ENCODE measurements at places on chromosomes 11 and 22.

DNA sequence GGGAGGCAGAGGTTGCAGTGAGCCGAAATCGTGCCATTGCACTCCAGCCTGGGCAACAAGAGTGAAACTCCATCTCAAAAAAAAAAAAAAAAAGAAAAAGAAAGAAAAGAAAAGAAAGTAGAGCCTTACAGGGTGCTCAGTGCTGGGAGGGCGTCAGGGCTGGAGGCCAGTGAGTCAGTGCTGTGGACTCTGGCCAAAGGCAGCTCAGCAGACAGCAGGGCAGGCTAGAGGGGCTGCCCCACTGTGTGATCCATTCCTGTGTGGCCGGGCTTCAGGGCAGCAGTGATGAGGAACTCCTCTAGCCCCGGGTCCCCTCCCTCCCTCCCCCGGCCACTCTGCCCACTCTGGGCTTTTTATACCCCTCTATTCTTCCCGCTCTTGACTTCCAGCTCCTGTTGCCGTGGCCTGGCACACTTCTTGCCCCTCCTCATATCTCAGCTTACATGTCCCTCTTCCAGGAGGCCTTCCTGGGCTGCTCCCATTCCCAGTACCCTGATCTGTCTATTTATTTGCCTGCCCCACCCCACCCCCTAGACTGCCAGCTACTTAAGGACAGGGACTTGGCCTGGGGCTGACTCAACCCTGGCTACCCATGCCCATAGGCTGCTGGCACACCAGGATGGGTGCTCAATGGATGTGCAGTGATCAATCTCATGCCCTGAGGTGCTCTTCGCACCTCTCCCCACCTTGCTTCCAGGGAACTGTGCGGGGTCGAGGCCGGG lies 10.1 kb downstream of the SYT12 start:
- DNase-seq: no peak

DNA sequence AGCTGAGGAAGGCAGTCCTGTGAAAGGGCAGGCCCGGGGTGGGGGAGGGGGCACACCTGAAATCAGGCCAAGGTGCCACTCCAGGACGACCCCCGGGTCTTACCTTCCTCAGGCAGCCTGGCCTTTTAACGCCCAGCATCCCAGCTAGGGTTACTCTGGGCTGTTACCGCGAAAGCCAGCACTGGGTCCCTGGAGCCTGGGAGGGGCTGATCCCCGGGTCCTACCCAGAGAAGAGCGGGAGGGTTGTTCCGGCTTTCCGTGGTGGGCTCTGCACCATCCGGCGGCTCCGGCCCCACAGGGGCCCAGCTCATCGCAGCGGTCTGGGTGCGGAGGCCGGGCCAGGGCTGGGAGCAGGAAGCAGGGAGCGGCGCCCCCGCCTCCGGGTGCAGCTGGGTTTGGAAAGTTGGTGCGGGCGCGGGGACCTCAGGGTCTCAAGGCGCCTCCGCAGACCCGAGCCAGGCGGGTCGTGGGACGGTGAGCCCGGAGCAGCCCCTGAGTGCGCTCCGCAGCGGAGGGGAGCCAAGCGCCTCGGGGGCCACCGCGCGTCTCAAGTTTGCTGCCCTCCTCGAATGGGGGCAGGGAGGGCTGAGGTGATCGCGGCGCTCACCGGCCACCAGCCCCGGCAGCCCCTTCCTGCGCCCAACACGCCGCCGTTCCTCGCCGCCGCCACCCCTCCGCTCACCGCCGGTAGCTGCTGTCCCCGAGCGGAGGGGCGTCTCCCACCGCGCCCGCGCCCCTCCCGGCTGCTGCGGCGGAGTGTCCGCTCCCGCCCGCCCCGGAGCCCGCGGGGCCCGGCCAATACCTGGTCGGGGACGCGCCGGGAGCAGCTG lies 831 bp downstream of the CHST1 start:
- DNase-seq: no peak

DNA sequence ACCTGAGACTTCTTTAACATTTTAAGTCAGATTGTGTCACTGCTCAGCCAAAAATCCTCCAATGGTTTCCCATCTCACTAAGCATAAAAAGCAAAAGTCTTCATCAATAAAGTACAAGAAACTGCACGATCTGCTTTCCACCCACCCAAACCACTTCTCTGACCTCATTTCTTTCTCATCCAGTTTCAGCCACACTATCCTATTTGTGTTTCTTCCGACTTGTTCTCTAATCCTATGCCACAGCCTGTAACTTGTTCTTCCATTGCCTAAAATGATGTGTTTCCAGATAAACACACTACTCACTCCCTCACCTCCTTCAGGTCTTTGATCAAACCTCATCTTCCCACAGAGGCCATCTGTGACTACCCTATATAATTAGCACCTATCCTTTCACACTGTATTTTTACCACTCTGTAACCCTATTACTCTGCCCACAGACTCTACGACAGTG lies 28.4 kb downstream of the ARHGAP32 start:
- DNase-seq: no peak

GRCh38 chr11:721247-721740 lies 15.3 kb downstream of the EPS8L2 start:
- DNase-seq: no peak

- no peak for DNase-seq
These were observed 11.3 kb upstream of the CD5 start for GRCh38 chr11:61090982-61091372.

DNA sequence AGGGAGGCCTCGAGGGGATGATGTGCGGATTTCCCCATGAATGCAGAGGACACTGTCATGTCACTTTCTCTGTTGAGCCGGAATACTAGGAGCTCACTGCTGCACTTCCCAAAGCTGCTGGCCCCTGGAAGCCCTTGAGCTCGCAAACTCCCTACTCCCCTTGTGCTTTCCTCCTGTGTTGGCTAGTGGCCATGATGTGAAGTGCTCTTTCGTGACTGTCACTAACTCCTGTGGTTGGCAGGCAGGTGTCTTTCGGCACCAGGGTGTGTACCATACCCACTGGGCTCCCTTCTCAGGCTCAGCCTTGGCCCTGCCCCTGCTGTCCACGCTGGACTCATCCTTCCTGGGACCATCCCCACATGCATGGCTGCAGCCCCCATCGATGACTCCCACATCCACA lies 86.2 kb downstream of the BTBD10 start:
- DNase-seq: no peak

- DNase-seq: peak; percentile 3
These were observed 3.6 kb upstream of the OR8B3 start for GRCh38 chr11:124402326-124402922.

DNA sequence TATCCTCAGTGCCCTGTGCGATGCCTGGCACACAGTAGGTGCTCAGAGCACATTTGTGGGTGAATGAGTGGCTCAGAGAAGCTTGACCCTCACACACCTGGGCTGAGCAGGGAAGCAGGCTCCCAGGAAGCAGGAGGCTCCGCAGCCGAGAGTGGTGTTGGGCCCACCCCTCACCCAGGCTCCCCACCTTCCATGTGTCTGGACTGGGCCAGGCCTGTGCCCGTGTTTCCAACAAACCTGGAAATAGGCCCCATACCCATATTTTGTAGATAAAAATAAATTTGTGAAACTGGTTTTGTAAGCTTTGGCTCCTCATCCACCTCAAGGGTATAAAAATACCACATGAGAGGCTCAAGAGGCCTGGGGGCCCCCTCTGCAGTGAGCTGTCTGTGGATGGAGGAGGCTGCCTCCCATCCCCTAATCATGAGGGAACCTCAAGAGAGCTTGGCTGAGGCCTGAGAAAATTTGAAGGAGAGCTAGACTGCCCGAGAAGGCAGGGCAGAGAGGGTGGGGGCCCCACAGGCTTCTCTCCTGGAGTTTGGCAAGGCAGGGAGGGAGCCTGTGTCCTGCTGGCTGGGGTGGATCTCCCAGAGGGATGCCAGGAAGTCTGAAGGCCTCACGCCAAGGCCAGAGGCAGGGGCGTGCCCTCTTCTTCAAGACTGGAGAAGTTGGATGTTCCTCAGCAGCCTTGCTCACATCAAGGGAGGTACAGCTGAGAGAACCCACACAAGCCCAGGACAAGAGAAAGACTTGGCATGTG lies 147.0 kb upstream of the NECTIN1 start:
- DNase-seq: no peak

Measured in stimulated activated CD8-positive, alpha-beta memory T cell treated with anti-CD3 and anti-CD28 coated beads, Interleukin-4, amount 100 ng/mL, for 1 hour (primary cell).